ENCODE measurements at places on chromosomes 2 and 18.

GRCh38 chr2:18578033-18578432 lies 11.3 kb downstream of the NT5C1B start:
- DNase-seq: no peak

DNA sequence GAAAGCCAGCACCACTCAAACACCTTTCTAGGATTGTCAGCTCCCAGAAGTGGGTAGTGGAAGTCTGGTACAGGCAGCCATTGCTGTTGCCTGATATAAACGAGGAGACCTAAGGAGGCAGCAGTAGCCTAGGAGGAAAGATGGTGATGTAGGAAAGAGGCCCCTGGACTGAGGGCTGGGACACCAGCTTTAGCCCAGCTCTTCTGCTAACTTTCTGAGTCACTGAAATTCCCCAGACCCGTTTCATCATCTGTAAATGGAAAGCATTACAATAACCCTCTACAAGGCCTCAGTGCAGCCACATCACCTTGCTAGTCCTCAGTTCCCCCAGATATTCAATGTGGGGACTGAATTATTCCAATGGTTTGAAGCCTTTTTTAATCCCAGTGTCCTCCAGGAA lies 336.5 kb downstream of the TNS1 start:
- no peak for DNase-seq

GRCh38 chr2:136113209-136113971 lies 4.6 kb downstream of the CXCR4 start:
- no peak for DNase-seq

GRCh38 chr18:46291149-46291548 lies 187.0 kb downstream of the HAUS1 start:
- no peak for DNase-seq

DNA sequence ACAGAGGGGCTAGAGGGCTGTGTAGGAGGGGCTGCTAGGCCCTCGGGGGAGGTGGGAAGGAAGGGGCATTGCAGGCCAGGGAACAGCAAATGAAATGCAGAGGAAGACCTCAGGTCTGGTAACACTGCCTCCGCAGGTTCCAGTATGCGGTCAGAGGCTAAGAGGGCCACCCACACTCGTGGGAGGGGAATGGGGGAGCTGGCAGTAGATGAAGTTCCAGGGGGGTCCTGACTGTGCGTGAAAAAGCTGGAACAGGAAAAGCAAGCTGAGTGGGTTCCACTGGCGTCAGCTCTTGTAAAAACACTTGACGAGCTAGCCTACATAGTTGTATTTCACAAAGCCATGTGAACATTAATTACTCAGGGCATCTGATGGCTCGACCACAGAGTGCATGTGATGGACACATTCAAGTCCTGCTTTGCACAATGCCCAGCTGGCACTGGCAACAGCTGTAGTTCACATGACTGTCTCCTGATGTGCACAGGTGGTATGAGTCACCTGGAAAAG lies 29.0 kb upstream of the PTPN4 start:
- DNase-seq: no peak

DNA sequence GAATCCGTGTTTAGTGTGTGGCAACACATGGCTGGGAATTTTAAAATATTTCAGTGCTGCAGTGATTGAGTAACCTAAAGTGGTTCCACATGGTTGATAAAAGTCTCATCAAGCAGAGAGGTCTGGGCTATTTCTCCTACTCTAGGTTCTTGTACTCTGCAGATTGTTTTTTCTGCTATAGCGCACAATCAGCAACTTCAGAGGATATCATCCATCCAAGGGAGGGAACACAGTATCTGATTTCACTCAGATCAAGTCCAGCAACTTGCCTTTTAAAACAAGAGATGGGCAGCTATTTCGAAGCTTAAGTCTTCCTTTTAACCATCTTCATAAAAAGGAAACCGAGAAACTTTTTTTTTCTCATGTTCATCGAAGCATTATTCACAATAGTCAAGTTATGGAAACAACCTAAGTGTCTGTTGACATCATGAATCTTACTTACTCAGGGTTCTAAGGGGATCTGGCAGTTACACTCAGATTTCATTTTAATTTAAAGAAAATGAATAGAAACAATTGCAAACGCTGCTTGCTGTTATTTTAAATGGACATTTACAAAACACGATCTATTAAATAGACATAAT lies 172.7 kb upstream of the TRIB2 start:
- DNase-seq: no peak
